ENCODE measurements at places on chromosomes 12 and 14.

GRCh38 chr12:30120522-30120921 lies 336.8 kb upstream of the TMTC1 start:
- no peak for DNase-seq

DNA sequence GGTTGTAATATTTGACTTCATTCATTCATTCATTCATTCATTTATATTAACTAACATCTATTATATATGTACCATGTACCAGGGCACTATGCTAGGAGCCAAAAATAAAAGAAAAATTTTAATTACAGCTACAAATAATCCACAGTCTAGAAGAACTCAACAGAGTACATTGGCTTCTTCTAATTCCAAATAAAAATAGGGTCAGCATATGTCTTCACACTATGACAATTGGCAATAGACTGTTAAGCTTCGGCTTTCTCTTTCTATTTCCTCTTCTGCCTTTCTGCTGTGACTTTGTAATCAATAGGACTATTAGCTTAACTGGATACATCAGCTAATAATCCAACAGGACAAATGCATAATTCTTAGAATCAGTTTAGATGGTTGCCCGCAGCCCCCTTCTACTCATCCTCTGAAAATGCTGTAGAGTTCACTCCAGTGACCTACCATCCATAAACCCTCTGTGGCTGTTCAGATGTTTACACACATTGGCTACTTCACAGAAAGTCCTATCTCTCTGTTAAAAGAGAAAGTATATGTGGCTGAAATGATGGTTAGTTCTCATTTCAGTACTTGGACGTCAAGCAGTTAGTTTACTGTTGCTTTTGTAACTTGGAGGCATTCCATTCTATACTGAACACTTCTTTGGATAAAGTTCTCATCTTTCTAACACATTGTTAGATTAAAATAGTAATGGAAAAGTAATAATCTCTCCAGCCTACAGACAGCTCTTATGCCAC lies 445.5 kb upstream of the GARIN6 start:
- DNase-seq: no peak

- DNase-seq: no peak
Measured at GRCh38 chr14:86540636-86541247, 1010.8 kb downstream of the FLRT2 start.

GRCh38 chr12:103680591-103681141 lies 93.6 kb downstream of the STAB2 start:
- DNase-seq: no peak

GRCh38 chr12:54017878-54018467 lies 9.2 kb downstream of the HOXC8 start:
- DNase-seq: peak; percentile 66

GRCh38 chr14:68968051-68968450 lies 11.1 kb downstream of the ACTN1 start:
- DNase-seq: peak; percentile 34

DNA sequence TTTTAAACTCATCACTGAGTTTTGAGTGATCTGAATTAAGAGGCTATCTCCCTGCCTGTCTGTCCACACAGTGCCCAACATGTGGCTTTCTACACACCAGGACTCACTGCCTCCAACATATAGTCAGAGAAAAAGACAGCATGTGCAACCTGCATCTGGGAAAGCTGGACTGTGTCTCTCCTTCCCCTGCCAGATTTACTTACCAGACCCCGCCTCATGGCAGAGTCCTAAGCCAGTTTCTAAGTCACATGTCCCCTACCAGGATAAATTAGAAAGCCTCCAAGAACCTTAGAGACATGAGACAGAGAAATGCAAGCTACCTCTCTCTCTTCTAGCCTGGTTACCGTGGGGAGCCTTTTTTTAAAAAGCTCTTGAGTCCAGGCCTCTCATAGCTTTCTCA lies 2.7 kb upstream of the HDAC7 start:
- DNase-seq: no peak

- no peak for DNase-seq
Measured at GRCh38 chr12:12586879-12587675, 24.4 kb upstream of the DUSP16 start.

GRCh38 chr12:51827925-51828818 lies 20.3 kb downstream of the FIGNL2 start:
- DNase-seq: no peak

- no peak for DNase-seq
Measured at GRCh38 chr12:47458279-47458678, 247.6 kb downstream of the RPAP3 start.

GRCh38 chr12:202081-202731 lies 11.8 kb downstream of the SLC6A12 start:
- no peak for DNase-seq

DNA sequence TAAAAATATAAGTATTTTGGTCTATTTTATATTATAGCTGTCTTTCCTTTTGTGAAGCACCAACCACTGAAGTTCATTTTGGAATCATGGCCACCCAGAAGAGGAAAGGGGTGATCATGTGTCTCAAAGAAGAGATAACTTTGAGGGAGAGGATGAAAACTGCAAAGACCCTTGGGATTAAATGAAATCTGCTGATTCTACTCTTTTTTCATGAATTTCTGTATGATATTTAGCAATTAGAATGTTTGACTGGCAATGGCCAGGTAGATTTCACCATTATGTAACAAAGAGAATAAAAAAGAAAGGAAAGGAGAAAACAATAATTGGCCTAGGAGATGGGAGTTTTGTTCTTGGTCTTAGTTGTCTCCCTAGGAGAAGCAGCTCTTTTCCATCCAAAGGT lies 350.8 kb downstream of the EMP1 start:
- DNase-seq: no peak

DNA sequence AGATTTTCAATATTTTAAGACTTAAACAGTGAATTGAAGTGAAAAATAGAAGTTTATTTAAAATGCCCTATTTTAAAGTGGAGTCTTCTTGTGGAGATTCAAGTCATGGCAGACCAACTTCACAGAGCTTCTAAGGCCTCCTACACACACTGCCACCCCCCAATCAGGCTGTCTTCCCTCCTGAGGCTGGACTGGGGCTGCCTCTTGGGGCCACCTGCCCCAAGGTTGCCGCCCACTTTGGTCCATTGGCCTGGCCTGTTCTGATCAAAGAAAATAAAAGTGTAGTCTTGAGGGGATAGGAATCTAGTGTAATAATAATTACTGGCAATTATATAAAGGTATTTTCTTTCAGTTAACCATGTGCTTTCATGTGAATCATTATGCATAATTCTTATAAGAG lies 1.3 kb downstream of the GOLT1B start:
- no peak for DNase-seq

DNA sequence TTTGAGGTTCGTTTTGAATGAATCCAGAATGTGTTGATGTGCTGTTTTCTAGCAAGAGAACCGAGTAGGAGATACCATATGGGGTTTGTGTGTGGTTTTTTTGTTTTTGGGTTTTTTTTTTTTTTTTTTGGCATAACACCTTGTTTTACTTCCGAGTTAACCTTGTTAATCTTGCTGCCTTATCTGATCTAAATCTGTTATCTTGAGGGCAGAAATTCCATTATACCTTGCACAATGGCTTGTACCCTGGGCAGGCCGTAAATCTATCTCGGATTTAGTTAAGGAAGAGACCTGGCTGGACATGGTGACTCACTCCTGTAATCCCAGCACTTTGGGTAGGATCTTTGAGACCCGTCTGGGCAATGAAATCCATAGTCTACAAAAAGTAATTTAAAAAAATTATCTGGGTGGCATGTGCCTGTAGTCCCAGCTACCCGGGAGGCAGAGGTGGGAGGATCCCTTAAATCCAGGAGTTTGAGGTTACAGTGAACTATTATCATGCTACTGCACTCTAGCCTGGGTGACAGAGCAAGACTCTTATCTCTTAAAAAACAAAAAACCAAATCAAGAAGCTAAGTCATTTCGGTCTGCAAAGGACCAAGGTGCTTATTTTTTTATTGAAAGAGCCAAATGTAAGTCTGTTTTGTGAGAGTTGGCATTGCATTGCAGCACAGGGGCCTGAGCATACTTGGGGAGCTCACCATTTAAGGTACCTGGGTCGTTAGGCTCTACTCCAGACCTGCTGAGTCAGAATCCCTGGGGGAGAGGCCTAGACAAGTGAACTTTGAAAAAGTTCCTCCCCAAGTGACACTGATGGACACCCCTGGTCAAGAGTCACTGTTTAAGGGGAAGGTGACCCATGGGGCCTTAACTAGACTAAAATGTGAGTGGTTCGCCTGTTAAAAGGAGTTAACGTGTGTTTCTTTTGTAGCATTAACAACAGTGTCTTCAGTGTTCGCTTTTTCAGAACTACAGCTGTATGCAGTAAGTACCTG lies 6.7 kb downstream of the DLST start:
- no peak for DNase-seq

- DNase-seq: no peak
Measured at GRCh38 chr12:5177096-5177495, 133.4 kb downstream of the KCNA5 start.

GRCh38 chr14:55553791-55554190 lies 26.2 kb upstream of the KTN1 start:
- DNase-seq: no peak

DNA sequence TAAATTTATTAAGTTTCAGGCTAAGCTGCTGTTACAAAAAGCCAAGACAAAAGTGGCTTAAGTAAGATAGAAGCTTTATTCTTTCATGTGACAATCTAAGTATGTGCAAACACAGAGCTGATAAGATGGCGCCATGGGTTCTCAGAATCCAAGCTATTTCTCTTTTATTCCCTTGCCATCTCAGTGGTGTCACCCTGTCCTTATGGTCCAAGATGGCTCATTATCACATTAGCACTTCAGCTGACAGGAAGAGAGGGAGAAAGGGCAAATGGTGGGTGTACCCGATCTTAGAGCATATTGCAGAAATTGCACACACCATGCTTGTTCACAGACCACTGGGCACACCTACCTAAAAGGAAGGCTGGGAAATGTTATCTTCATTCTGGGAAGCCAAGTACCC lies 211.7 kb downstream of the TMTC2 start:
- DNase-seq: no peak
